ENCODE measurements at places on chromosomes 5 and 9.

DNA sequence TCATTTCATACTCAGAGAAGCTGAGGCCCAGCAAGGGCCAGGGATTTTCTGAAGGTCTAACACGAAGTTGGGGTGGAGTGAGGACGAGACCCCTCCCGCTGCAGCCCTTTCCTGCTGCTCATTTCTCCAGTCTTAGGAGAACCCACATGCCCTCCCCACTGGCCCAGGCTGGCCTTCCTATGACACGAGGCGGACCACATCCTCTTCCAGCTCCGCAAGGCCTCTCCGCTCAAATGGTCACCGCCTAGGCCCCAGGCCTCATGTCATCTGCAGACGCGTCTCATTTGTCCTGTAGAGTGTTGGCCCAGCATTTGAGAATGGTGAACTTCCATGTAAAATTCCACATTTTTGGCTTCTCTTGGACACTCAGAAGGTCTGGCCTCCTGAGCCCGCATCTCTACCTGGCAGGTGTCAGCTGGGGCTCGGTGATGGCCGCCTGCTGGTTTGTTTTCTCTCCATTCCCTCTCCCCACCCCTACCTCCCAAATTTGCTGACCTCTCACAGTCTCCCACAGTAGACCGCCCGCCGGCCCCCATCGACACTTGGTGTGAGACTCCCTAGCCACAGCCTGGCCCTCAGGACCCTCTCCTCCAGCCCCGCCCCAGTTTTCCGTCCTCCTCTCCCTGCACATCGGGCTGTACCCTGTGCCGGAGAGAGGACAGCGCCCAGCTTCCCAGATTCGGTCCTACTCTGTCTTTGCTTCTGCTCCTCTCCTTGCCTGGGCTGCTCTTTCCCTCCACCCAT is 51.7 kb downstream of the ERGIC1 start:
- DNase-seq, result no peak

DNA sequence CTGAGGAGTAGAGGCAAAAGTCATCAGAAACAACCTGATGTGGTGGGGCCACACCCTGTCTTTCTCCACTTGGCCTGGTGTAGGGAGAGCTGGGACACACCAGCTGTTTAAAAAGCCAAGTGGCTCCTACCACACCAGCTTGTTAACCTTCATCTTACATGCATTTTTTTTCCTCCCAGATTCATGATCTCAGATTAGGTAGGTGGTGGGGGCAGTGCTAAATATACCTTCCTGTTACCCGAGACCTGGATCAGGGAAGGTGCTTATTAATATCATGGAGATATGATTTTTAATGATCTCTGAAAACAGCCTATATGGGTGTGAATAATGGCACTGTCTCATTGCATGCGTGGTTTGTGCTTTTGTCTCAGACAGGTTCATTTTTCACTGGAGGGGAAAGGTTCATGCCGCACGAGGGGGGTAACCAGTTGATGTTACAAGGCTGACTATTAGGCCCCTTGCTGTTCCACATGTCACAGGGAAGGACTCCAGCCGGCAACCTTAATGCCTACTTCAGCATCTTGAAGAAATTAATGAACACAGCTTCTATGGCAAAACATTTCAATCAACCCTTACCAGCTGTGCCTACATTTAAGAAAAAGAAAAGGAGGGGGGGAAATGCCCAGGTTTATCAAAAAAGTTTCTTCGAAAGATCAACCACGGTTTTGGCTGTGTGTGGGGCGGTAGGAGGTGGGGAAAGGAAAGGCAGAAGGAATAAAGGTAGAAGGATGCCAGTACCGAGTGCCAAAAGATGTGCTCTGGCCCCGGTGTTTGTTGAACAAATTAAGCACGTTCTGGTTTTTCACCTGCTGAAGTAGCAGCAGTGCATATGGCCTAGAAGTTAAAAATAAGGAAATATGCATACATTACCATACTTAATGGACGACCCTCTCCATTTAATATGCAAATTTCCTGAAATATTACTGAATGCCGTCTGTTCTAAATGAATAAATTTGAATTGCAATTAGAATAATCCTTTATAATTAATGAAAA is 185.4 kb downstream of the EBF1 start:
- no peak for DNase-seq

DNA sequence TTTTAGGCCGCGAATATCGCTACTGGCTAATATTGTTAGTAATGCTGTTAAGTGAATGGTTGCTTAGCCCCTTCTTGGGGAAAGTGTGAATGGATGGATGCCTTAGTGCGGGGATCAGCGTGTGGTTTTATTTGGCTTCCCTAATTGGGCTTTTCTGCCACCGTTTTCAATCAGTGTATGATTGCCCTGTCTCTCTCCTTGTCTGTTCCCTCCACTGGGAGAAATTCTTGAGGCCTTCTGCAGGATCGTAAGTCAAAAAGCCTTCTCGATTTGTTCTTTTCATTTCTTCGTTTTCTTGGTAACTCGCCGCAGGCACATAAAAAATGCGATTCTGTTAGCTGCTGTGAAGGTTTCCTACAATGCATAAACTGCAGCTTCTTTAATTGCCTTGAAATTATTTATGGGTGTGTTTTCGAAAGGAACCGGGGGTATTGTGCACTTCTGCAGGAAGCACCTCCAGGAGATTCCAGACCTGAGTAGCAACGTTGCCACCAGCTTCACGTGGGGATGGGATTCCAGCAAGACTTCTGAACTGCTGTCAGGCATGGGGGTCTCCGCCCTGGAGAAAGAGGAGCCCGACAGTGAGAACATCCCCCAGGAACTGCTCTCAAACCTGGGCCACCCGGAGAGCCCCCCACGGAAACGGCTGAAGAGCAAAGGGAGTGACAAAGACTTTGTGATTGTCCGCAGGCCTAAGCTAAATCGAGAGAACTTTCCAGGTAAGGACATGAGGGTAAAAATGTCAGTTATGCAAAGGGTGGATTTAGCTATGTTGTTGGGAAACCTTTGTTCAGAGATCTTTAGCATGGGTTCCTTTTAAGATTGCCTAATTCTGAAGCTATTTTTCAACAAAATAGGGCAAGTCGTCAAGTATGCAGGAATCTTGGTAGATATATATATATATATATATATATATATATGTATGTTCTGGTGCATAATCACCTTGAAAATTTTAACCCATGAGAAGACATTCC is 700 bp downstream of the SKP2 start:
- no peak for DNase-seq

DNA sequence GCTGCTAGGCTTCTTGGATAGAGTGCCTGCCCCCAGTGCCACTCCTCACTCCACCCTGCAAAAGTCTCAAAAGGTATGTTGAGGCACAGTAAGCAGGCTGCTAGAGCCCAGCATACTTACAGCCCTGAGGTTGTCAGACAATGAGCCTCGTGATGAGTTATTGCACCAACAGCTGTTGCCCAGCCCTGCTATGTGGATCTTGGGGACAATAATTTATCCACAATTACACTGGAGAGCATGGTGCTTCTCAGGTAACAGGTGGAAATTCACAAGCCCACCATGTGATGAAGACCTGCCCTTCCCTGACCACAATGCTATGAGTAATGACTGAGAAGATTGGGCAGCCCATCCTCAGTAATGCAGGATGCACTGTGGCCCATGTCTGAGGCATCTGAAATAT is 36.5 kb downstream of the KCNIP1 start:
- DNase-seq, result no peak

DNA sequence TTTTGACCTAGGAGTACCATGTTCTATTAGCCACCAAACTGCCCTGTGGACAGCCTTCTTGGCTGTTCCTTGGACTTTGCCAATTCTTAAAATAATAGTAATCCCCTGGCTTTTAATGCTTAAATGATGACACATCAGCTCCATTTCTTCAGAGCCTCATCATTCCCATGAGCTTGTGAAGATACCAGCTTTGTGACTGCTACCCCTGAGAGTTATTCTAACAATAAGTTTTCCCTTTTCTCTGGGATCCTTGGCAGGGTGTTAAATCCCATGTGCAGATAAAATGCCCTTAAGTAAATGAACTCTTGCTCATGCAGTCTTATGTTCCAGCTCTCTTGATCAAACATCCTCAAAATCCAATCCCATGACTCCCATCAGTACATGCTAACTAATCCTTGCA is 415.3 kb downstream of the CETN3 start:
- DNase-seq, result no peak

DNA sequence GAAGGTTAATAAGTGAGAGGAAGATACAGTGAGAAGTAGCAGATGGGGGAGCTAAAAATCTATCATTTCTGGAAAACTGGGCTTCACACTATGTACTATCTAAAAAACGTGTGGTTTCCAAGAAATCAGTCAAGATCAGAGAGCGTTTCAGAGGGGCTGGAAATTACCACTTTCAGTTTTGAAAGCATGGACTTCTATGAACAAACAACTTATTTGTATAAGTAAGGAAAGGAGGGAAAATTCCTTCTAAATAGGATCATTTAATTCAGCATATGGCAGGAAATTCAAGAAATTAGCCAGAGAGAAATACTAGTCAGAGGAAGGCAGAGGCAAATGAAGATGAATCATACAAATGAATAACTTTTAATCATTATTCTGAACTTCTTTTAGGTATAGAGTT is 11.3 kb downstream of the TNC start:
- no peak for DNase-seq

DNA sequence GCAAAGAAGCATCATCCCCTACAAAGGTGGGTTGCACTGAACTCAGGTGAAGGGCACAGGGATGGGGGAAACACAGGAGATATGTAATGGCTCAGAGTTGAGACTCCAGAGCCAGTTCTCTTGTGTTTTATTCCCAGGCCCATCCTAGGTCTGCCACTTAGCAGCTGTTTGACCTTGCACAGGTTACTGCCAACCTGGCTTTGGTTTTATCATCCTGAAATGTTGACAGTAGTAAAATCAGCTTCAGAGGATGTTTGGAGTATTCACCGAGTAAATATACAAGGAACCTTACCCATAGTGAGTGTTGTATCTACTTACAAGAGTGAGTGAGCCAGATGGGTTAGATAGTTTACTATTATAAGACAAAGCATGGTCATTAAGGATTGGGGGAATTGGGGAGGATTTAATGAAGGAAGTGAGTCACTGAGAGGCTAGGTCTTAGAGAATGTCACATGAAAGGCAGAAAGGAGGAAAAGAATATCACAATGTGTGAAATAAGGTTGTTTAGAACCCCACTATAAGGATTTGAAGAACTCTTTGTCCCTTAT is 141.3 kb downstream of the MAN2A1 start:
- no peak for DNase-seq

GRCh38 chr5:10409504-10409903 is 32.2 kb upstream of the ROPN1L start:
- DNase-seq, result no peak

GRCh38 chr5:141508798-141509611 is 20.1 kb downstream of the PCDHGC5 start:
- DNase-seq, result peak; percentile 91

- no peak for DNase-seq
Observed at GRCh38 chr5:18802336-18802735, 1168.1 kb downstream of the TAF11L14 start.

DNA sequence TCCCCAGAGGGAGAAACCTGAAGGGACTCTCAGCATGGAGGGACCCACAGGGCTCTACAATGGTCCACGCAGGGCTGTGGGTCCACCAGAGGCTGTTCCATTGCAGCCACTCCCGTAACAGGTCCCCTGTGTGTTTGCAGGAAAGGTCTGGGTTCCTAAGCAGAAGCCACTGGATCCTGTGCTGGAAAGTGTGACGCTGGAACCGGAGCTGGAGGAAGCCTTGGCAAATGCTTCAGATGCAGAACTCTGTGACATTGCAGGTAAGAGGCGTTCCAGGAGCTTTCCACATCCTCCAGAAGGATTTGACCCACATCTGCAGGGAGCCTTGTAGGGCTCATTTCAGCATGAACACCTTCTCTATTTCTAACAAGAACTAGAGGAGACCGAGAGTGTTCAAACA is 51.7 kb downstream of the TMOD1 start:
- no peak for DNase-seq

GRCh38 chr9:15077946-15078729 is 167.9 kb upstream of the FREM1 start:
- DNase-seq, result no peak

DNA sequence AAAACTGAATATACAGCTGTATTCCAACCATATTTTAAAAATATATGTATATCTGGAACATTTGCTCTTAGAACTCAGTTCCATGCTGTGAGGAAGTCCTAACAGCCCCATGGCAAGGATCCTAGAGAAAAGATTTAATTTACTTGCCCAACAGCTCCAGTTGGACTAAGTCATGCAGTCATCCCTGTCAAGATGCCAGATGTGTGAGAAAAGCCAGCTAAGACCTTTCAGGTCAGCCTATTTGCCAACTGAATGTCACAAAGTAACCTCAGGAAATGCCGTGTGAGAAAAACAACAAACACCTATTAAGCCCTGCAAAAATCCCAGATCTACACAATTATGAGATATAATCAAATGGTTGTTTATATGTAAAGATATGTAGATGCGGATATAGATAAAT is 416.3 kb downstream of the NR2F1-AS1 start:
- no peak for DNase-seq

- no peak for DNase-seq
Observed at GRCh38 chr5:167952278-167952995, 339.0 kb upstream of the WWC1 start.

DNA sequence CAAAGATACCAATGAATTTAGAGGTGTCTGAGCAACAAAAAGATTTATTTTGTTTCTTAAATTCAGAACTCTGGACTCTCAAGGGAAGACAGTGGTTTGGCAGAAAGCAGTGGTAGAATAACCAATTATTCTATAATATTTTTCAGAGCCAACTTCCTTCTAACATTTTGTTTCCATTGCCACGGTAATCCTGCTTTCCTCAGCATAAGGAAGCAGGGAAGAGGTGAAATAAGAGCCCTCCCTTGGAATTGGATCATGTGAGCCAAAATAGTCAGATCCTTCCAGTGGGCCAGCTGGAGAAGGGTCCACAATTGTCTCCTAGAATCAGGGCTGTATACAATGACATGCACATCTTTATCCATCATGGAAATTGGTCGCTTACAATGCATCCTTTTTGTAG is 130.0 kb upstream of the MAP1B start:
- no peak for DNase-seq

- no peak for DNase-seq
Observed at GRCh38 chr5:53397141-53397757, 83.2 kb upstream of the FST start.

DNA sequence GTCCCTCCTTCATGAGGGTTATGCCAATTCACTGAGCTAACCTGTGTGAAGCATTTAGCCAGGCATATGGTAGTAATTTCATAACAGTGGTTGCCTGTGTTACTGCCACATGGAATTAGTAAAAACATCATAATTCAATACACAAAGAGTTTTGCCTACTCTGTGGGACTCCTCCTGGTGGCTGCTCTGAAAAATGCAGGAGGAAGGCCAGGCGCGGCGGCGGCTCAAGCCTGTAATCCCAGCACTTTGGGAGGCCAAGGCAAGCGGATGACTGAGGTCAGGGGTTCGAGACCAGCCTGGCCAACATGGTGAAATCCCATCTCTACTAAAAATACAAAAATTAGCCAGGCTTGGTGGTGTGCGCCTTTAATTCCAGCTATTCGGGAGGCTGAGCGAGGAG is 547.3 kb downstream of the CDK5RAP2 start:
- DNase-seq, result no peak

DNA sequence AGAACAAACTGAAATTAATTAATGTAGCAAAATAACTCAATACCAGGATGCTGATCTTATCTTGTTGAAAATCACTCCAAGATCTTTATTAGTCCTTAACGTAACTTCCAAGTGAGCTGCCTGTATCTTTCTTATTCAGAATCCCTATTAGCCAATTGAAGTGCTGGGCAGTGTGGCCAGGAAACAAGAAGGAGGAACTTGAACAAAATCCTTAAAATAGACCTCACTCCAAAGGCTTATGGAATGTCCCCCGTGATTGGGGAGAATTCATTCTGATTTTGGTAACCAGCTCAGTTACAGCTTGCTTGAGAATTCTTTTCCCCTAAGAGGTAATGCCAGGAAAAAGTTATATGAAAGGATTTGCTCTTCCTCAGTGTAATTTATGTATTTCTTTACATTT is 171.0 kb downstream of the DEPDC1B start:
- DNase-seq, result no peak

All from AG04449 (cell line).